Lung (tissue), 17 donors: ENCODE measurements at places on chromosomes 2 and 18.

- no peak for DNase-seq
These were observed 176.5 kb upstream of the SPRED2 start for GRCh38 chr2:65608916-65609315.

- DNase-seq: peak; percentile 55
These were observed 14.8 kb downstream of the ZAP70 start for GRCh38 chr2:97728091-97728731.

GRCh38 chr2:197515315-197515738 is 539 bp upstream of the MOB4 start:
- DNase-seq: peak; percentile 62

- DNase-seq: no peak
These were observed 3.9 kb upstream of the TNS1 start for GRCh38 chr2:218006741-218007140.

DNA sequence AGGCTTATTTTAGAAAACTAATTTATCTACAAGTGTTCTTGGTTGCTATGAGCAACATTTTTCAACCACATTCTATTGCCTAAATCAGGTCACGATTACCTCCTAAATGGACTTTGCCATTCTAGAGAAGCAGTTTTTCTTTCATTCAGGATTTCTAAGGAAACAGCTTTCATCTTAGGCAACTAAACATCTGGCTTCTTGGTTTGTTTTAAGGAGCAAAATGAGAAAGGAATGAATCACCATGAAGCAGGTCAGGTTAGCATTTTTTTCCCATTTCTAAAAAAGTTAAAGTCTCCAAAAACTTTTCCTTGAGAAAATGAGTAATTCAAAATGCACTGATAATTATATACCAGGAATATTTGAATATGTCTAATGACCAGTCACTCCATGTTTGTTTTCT is 114.8 kb downstream of the GAREM1 start:
- DNase-seq: no peak

DNA sequence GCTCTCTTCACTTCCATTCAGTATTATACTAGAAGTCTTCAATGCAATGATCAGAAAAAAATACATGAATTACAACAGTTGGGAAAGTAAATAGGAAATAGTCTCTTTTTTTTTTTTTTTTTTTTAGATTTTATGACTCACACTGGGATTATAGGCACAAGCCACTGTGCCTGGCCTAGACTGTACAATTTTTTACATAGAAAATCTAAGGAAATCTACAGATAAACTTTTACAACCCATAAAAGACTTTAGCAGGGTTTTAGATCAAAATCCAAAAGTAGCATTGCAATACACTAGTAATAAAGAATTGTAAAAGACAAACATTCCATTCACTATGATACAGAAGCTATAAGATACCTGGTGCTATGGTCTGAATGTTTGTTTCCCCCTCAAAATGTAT is 39.0 kb downstream of the CFAP221 start:
- no peak for DNase-seq

- DNase-seq: no peak
These were observed 707.4 kb upstream of the CDH2 start for GRCh38 chr18:28884304-28884703.

- peak; percentile 23 for DNase-seq
These were observed 1.2 kb downstream of the PCARE start for GRCh38 chr2:29072971-29073725.

DNA sequence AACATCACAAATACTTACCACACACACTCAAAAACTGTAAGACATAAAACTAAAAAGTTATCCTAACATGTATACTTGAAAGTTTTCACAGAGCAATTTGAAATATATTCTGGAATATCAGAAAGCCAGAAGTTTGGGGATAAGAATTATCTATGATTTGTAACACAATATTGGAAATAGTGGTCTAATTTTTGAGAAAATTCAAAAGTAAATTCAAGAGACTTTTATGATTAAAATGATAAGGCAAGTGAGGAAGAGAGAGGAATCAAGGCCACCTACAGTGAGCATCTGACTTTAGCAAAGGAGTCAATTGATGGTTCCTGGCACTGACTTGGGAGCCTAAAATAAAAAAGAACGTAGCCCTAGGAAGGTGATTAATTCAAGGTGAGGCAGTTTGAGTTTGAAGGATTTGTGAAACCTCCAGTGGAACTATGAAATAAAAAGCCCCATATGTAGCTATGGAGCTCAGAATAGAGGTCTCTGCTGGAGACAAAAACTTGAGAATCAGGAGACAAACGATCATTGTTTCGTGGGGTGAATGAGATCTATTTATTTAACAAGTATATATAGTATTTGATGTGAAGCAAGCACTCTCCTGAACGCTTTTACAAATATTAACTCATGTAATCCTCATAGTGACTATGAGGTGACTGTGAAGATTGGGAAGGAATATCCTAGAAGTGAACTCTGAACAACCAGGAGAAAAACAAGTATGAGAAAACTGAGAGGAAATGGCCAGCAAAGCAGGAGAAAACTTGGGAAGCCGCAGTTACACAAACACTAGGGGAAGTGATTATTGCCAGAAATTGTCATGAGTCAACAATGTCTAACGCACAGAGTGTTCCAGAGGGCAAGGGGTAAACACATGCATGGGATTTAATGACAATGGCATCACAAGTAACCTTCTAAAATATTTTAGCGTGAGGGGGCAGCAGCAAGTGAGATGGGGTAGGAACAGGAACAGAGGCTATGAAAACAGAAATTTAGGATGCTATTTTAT is 12.8 kb downstream of the TFPI start:
- DNase-seq: peak; percentile 53

DNA sequence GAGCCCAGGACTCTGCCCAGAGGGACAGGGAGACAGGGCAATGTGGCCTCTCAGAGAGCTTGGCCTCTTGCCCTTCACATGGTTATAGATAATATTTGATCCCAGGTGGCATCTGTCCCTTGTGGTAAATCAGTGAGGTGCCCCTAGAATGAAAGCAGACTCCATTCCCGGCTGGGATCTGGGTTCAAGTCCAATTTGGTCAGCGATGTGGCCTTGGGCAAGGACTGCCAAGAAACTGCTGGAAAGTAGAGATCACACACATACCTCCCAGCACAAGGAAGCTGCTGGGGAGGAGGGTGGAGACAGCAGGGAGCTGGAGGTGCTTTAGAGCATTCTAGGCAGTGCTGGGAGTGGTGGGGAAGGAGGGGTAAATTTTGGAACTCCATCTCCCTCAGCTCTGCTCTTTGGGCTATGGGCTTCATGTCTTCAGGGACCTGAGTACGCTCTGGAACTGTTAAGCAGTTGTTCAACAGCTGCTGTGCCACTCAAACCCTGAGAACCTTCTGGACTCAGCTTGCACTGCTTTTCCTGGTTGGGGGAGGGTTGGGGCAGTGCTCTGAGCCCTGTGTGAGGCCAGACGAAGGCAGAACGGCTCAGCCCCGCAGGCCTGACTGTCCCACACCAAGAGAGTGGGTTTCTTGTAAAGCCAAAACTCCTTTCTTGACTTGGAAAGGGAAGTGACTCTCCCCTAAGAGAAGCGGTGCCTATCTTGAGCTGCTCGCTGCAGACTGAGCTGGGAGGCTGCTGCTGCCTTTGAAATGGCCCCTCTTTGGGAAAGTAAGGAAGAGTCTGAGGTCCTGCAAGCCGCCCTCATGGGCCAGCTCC is 23.0 kb downstream of the INPP5D start:
- no peak for DNase-seq

GRCh38 chr2:159584796-159585195 is 31.6 kb downstream of the BAZ2B start:
- DNase-seq: no peak

DNA sequence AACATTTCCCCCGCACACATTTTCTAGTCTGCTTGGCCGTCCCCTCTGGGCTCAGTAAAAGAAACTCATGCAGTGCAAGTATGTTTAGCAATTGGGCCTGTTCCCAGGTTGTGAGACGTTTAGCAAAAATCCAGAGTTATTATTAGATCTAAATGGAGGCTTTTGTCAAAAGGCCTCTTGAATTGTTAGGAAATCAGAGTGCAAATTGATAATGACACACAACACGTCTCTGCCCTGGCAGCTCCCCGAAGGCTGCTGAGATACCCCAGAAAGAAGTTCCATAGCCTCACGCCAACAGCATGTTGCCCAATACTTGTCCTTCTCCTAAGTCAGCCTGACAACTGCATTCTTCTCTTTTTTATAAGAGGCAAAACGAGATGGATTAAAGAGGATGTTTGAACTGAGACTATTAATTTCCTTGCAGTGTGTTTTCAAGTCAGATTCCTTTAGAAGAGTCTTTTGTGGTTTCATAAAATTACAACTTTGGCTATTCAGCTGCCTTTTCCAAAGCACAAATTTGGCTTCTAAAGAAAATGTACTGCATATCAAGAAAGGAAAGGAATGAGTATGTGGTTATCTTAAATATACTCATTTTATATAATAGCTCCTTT is 202.2 kb downstream of the TRIB2 start:
- peak; percentile 93 for DNase-seq

DNA sequence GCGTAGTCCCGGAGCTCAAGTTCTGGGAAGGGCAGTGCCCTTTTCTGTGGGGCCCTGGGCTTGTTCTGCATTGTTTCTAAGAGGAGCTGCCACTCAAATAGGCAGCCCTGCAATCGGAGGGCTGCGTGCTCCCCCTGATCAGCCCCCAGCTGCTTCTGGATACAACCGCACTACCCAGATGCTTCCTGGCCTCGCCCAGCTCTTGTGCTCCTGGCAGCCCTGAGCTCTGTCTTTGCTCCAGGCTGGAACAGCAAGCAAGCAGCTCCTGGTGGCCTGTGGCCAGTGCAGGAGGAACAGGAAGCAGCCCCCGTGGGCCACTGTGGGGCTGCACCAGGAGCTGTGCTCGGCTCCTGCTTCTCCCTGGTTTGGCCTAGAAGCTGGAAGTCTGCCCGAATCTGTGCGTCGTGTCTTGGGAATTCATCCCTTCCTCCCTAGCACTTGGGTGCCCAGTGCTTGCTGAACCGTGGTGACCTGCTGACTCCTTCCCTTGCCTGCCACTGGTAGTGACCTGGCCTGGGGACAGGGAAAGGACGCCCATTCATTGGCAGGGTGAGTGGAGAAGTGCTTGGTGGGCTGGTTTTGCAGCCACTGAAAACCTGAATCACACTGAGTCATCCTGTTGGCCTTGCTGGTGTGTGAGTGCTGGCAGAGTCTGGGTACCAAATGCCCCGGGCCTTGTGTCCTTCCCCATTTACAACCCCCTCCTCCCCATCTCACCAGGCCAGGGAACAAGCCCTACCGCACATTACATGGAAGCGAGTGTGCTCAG is 27.3 kb upstream of the NTSR2 start:
- DNase-seq: peak; percentile 47

DNA sequence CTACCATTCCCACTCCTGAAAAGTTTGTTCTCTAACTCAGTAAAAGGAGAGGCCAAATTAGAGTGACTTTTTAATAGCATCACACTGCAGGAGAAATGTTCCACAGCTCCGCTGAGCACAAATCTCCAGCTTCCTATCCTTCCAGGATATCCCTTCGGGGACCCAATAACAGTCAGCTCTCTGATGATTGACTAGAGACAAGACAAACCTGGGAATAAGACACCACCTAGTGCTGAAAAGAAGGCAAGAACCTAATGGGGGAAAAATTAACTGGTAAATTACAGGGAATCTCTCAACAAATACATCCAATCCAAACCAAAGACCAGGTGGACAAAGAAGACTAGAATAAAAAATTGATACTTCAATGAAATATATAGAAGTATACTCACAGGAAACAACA is 977.1 kb upstream of the SOX11 start:
- DNase-seq: no peak

- DNase-seq: peak; percentile 62
These were observed 2.1 kb downstream of the LBH start for GRCh38 chr2:30233271-30234009.

- DNase-seq: no peak
These were observed 797 bp downstream of the ANO7 start for GRCh38 chr2:241189093-241189855.

DNA sequence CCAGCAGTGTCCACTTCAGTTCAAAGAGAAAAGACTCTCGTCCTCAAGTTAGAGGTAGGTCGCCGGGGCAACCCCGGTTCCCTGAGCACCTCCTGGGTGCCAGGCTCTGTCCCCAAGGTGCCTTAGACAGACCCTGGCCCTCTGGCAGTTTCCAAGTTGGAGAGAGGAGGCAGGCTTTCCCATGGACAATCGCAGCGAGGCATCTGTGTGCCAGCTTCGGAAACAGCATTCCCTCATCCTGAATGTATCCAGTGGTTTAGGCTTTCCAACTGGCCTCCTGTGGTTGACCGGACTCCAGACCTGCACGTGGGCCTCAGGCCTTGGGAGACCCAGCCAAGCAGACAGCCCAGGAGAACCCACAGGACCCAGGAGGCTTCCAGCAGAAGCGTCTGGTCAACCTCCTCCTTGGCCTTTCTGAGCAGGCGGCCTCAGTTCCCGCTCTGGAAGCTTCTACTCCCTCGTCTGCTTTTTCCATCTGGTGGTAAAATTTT is 70.3 kb downstream of the KCNF1 start:
- no peak for DNase-seq

DNA sequence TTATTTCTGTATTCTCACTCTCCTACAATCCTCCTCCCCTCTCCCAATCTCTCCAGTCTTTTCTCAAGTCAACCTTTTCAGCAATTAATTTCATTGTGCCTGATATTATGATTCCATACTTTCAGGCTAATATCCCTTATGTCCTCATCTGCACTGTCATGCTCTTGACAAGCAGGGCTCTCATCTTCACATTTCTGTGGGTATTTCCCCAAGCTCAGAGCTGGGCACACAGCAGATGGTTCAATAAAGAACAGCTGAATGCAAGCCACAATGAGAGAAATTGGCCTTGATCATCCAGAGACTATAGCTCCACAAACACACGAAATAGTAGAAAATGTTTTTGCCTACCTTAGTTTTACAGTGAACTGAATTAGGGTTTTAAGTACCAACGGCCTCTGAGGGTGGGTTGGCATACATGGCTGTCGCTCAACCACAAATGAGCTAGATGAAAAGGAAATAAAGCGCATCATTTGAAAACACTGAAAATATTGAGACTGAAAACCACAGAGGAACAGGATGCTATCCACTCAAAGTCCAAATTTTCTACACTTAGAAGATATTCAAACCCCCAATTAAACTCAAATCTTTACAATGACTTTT is 47.5 kb upstream of the STAT1 start:
- no peak for DNase-seq
